ENCODE measurements at places on chromosomes 1 and 21. TPM values are rescaled to one million over a fixed set of nuclear protein-coding genes. Genes with fewer than 3 reads are reported as not detected.

The TSACC gene
- not detected for total RNA-seq

The SPATA46 gene
- not detected for total RNA-seq

The CNR2 gene
- not detected for total RNA-seq

The KLHDC8A gene
- total RNA-seq, result not detected

The CD5L gene
- total RNA-seq, result not detected

The PADI3 gene
- total RNA-seq, result not detected

The EXOSC10 gene
- total RNA-seq, result 22.5 TPM
